ENCODE measurements at places on chromosomes 7 and 10. TPM values are rescaled to one million over a fixed set of nuclear protein-coding genes. Genes with fewer than 3 reads are reported as not detected.

Gene AGAP4
- total RNA-seq = 2.6 TPM

Gene RBM20
- under 0.01 TPM for total RNA-seq

Gene ANKRD7
- total RNA-seq = 1.9 TPM

Gene MYPN
- 0.25 TPM for total RNA-seq

Gene PNLIP
- total RNA-seq = not detected
